SK-N-MC (cell line): ENCODE measurements at places on chromosomes 16 and 17.
A peak's percentile ranks its signal among the peaks of the same experiment; 100 is the strongest.

DNA sequence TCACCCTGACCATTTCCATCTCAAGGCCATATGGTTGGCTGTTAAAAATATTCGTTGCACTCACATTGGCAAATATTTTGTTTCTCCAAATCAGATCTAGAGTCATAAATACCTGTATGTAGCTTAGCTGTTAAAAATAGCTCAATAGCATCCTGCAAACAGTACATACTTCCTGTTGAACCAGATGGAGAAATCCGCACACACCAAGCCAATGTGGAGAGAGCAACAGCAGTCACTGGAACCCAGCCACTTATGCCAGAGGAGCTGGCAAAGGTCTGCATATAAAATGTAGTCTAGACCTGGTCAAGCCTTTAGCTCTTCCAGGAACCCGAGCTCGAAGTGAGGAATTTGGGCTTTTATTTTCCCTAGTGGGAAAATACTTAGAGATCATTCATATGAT is 146.4 kb upstream of the KCNJ16 start:
- no peak for DNase-seq

DNA sequence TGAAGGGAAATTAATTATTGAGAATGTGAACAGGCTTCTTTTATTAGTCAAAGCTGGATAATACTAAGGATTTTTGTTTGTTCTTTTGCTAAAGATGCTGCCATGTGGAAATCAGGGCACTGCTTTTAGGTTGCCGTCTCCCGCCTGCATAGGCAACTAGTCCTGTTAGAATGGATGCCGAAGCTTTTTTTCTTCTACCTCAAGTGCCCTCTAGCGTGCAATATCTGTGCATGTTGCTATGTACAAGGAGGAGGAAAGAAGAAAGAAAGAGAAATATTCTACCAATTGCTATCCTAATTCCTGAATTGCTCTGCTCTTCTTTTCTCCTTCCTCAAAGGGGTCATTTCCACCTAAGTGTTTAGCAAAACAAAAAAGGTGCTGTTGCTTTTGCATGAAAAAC is 5.2 kb upstream of the CDH8 start:
- DNase-seq, result no peak

GRCh38 chr17:67696853-67697498 is 20.8 kb upstream of the NOL11 start:
- DNase-seq, result no peak

DNA sequence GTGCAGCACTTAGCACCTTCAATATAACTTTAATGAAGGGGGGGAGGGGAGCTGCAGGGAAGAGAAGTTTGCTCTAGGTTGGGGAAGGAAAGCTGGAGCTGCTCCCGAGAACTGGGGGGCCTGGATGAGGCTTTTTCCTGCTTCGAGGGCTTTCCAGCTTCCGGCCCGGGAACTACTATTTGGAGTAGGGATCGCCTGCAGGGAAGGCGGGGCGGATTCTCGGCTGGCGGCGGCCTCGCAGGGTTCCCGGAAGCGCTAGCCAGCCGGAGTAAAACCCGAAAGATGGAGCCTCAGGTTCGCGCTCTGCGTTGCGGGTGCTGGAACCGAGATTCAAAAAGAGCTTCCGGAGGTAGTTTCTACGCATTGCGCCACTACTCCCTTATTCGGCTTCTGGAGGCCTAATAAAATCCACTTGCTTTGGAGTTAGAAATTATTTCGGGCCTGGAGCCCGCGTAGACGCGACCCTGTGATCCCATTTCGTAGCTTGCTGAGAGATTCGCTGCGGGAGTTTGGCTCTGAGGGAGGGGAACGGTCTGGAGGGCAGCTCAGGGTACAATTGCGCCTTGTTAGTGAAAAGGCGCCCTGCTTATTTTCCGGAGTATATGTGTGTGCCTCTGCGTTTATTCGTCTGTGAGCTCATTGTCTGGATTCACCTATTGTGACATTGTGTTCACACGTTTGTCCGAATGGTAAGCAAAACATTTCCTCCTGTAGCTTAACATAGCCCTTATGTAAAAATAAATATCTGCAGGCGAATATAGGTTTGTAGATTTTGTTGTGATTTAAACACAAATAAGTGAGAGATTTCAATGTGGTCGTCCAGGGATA is 652 bp downstream of the PRAC2 start:
- DNase-seq, result peak; percentile 66

DNA sequence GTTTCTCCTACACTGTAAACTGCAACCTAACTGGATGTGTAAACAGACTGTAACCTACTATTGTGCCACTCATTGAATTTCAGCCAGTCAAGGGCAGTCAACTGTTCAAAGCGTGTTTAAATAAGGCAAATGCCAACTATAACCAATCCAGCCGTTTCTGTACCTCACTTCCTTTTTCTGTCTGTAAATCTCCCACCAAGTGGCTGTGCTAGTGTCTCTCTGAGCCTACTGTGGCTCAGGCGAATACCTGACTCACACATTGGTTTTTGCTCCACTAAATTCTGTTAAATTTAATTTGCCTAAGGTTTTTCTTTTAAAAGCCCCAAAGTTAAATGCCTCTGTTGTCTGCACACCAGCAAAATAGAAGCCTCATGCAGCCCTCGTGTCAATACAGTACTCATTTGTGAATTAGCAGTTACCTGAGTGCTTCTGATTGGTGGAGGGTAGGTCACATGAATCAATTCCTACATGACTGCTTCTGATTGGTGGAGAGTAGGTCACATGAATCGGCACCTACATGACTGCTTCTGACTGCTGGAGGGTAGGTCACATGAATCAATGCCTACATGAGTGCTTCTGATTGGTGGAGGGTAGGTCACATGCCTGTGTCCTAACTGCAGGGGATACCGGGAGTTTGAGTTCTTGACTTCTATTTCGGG is 31.1 kb upstream of the CCR7 start:
- no peak for DNase-seq

DNA sequence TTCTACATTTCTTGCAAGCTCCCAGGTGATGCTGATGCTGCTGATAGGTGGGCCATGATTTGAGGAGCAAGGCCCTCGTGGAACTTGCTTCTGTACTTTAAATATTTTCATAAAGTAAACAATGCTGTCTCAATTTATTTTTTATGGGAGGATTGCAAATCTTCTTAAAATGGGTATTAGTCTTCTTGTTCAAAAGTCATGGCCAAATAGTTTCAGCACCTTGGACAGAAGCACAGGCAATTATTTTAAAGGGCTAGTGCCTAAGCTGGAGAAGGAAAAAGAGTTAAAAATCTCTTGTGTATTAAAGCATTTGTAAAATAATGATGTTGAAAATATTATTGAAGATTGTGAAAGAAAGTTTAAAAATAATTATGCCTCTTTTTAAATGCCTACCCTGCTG is 50.5 kb downstream of the GPR139 start:
- peak; percentile 3 for DNase-seq

GRCh38 chr17:37292429-37293139 is 83.2 kb upstream of the C17orf78 start:
- peak; percentile 67 for DNase-seq

GRCh38 chr16:67555795-67556212 is 6.5 kb upstream of the CTCF start:
- no peak for DNase-seq

DNA sequence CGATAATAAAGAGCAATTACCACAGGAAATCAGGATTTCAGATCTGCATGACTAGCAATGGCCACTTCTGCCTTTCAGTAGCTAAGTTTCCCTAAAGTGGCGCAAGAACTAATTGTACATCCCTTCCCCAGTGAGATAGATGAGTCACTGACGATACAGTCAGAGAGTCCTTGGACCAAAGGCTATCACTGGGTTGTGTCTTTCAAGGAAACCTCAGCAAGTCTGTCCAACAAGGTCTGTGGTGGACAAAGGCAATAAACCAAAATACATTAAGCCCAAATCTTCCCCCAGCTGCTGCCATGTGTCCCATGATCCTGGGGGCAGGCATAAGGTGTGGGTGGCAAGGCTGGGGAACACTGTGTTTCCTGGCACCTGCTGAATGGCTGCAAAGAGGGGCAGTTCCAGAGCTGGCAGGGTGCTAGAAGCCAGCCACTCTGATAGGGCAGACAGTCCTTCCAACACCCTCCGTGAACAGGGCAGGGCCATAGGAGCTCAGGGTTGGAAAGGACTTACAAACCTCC is 20.5 kb upstream of the MTMR4 start:
- DNase-seq, result no peak

DNA sequence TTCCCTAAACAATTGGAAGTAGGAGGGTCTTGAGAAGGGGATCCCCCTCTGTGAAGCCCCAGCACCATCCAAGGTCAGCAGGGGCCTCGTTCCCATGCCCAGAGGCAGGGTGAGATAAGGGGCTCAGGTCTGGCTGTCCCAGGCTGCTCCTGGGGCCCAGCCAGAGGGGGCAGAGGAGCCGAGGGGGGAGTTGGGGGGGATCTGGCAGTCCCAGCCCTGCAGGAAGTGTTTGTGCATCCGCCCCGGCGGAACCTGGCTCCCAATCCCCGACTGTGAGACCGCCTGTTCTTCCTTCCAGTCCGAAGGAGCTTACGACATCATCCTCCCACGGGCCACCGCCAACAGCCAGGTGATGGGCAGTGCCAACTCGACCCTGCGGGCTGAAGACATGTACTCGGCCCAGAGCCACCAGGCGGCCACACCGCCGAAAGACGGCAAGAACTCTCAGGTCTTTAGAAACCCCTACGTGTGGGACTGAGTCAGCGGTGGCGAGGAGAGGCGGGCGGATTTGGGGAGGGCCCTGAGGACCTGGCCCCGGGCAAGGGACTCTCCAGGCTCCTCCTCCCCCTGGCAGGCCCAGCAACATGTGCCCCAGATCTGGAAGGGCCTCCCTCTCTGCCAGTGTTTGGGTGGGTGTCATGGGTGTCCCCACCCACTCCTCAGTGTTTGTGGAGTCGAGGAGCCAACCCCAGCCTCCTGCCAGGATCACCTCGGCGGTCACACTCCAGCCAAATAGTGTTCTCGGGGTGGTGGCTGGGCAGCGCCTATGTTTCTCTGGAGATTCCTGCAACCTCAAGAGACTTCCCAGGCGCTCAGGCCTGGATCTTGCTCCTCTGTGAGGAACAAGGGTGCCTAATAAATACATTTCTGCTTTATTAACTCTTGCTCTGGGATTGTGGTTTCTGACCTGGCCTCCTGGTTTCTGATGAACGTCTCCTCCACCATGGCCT is 14.9 kb downstream of the GPRC5C start:
- DNase-seq, result no peak

- no peak for DNase-seq
These were observed 269.5 kb downstream of the MAP2K4 start for GRCh38 chr17:12290207-12290606.

DNA sequence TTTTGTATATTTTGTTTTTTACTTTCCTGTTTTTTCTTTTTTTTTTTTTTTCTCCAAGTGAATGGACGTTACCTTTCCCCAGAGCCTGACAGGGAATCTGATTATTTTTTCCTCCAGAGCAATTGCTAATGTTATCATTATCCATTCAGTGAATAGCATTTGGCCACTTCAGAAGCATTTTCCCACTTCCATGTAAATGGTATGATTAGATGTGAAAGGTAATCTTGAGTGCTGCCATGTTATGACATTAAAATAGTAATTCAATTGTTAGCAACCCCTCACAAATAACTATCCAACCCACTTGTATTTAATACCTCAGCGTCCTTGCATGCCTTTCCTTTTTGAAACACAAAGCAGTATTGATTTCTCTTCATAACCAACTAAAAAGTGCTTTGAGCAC is 1243.8 kb downstream of the CDH8 start:
- no peak for DNase-seq

DNA sequence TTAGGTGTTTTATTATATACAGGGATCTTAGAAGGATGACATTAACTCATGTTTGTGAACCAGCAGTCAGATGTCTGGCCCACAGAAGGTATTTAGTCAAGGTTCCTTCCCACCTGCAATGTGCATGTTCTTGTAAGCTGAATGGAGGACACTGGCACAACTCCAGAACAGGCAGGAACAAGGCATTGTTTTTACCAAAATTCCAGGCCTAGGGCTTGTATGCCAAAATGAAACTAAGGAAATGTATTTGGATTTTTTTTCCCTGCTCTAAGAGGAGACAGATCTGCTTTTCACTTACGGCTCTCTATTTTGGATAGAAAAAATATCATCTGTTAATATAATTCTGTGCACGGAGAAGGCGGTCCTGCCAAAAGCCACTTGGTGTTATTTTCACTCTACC is 312.5 kb downstream of the GRIN2A start:
- DNase-seq, result no peak

GRCh38 chr17:44549686-44550085 is 7.6 kb upstream of the FZD2 start:
- no peak for DNase-seq

- no peak for DNase-seq
These were observed 1.4 kb upstream of the SPHK1 start for GRCh38 chr17:76382803-76383545.

GRCh38 chr17:34703533-34703932 is 124.2 kb downstream of the TMEM132E start:
- peak; percentile 34 for DNase-seq

DNA sequence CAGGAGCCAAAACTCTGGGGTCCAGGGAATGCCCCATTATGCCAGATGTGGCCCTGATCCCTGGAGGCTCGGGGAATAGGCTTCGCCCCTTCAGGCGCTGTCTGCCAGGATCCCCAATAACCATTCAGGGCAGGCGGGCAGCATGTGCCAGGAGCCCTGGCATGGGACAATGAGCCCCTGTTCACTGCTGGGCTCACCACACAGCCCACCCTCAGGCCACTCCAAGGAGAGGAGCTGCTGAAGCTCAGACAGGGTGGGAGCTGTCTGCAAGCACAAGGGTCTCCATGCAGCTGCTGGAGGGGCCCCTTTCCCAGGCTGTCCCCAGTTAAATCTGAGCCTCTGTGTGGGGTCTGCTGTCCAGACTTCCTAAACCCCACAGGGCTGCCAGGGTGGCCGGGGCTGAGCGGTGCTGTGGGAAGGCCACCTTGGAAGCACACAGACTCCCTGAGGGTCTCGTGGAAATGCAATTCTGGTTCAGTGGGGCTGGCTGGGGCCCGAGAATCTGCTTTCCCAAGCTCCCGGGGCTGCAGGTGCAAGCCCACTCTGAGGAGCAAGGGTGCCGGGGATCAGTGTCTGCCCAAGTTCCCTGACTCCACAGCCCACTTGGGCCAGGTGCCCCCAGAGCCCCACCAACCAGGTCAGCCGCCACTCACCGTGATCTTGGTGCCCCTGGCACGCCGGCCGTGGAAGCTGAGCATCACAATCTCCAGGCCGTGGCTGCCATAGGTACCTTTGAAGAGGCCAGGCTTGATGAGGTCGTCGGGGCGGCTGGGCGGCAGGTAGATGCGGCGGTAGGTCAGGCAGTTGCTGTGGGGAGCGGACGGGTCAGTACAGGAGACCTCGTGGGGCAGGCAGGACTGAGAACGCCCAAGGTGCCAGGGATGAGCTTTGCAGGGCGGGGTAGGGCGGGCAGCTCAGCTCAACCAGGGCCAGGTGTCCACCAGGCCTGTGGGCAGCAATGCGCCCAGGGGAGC is 17.7 kb upstream of the C16orf95 start:
- DNase-seq, result no peak
